ENCODE measurements at places on chromosomes 5 and 9. TPM values are rescaled to one million over a fixed set of nuclear protein-coding genes. Genes with fewer than 3 reads are reported as not detected.

Gene FGF18
- total RNA-seq, result 3.1 TPM

Gene RNF183
- total RNA-seq, result not detected

Gene GABRB2
- 1.0 TPM for total RNA-seq

Gene CFAP77
- not detected for total RNA-seq

Gene BAAT
- total RNA-seq, result 0.52 TPM

Gene PCDHB10
- 2.6 TPM for total RNA-seq

Gene FCN2
- 1.0 TPM for total RNA-seq

Gene SETD9
- total RNA-seq, result 5.7 TPM

Gene SHB
- total RNA-seq, result 3.1 TPM

Gene PCA3
- not detected for total RNA-seq

Gene LCN10
- 2.1 TPM for total RNA-seq

Gene SPDL1
- 8.4 TPM for total RNA-seq

Gene OR1K1
- not detected for total RNA-seq

Gene BTNL8
- total RNA-seq, result not detected

Gene TGFBI
- 204 TPM for total RNA-seq

Gene NTRK2
- 26.6 TPM for total RNA-seq

Gene CBY3
- not detected for total RNA-seq

Gene CATSPER3
- 0.52 TPM for total RNA-seq

Gene GABRA6
- total RNA-seq, result not detected

Gene SLC6A19
- total RNA-seq, result under 0.01 TPM

Gene GABRA1
- not detected for total RNA-seq

Gene FIBCD1
- not detected for total RNA-seq

Gene CCL27
- not detected for total RNA-seq

Gene FANCC
- total RNA-seq, result 12.0 TPM

Gene CMBL
- total RNA-seq, result 34.4 TPM

Gene CLPTM1L
- 113 TPM for total RNA-seq

Gene FOXD4
- total RNA-seq, result 0.52 TPM

Gene IPO11
- 30.3 TPM for total RNA-seq

Gene ADGRD2
- total RNA-seq, result not detected

Gene SPAG8
- 0.52 TPM for total RNA-seq

Gene CHD1
- 50.6 TPM for total RNA-seq

Gene CARD9
- 1.0 TPM for total RNA-seq

Gene DMRT3
- total RNA-seq, result under 0.01 TPM

Gene ZNF366
- total RNA-seq, result 1.6 TPM

Gene CTXN3
- total RNA-seq, result 1.0 TPM

Gene OR1L8
- total RNA-seq, result not detected

Data from skeletal muscle tissue (tissue), 5 donors.